ENCODE measurements at places on chromosomes 7 and 10.

GRCh38 chr10:82980321-82980720, 1105.3 kb downstream of the NRG3 start:
- DNase-seq, result no peak

DNA sequence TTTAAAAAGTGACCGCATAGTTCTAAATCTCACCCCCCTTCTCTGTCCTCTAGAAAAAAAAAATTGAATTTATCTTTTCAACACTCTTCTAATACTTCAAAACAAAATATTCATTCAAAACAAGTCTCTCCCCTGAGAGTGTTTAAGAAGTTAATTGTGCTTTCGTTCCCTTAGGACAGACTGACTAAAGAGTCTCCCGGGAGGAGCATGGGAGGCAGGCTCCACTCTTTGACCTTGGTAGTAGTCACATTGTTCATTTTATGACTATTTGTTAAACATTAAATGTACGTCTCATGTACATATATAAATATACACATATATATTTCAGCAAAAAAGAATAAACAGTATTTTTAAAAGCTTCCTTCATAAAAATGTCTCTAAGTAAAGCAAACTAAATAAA, 35.3 kb upstream of the SPOCK2 start:
- DNase-seq, result no peak

DNA sequence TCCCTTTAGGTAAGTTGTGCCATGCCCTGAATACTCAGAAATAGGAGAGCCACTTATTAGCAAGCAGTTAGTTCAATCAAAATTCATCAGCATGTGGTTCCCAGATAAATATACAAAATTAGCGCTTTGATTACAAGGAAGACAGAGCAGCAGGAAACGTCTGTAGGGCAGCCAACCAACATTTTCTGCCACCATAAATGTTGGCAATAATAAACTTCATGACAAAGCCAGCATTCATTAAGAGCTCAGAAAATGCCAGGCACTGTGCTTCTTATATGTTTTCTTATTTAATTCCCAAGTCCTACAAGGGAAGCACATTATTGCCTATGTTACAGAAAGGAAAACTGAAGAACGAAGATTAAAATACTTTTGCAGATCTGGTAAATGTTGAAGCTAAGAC, 22.0 kb upstream of the ABCB5 start:
- no peak for DNase-seq

- DNase-seq, result no peak
Observed at GRCh38 chr10:23692736-23693135, 253.9 kb downstream of the OTUD1 start.

DNA sequence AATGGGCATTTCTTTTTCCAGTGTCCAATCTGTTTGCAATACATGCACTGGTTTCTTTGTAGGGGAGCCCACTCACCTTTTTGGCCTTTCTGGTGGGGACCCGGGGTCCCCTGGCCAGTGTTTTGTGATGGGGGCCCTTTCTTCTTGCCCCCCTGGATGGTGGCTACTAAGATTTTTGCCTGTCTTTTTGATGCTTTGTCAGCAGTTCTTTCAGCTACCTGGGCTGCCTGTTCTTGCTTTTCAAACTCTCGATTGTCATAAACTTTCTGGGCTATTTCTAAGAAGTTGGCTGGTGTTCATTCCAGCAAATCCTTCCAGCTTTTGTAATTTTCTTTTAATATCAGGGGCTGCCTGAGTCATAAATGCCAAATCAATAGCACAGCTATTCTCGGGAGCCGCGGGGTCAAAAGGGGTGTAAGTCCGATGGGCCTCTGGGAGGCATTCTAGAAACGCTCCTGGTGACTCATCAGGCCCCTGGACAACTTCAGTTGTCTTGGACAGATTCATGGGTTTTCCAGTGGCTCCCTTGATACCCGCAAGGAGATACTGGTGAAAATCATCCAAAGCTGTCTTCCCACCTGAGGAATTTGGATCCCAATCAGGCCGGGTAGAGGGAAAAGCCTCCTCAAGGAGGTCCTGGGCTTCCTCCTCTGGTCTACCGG, 79.0 kb downstream of the PRR15 start:
- DNase-seq, result no peak

GRCh38 chr10:65423043-65423442, 1502.8 kb upstream of the LRRTM3 start:
- DNase-seq, result no peak
